ENCODE measurements at places on chromosomes 12 and 14.

- DNase-seq, result no peak
Measured at GRCh38 chr12:23893611-23894010, 55.9 kb downstream of the SOX5 start.

- peak; percentile 95 for DNase-seq
Measured at GRCh38 chr12:68406134-68406576, 74.0 kb upstream of the MDM1 start.

DNA sequence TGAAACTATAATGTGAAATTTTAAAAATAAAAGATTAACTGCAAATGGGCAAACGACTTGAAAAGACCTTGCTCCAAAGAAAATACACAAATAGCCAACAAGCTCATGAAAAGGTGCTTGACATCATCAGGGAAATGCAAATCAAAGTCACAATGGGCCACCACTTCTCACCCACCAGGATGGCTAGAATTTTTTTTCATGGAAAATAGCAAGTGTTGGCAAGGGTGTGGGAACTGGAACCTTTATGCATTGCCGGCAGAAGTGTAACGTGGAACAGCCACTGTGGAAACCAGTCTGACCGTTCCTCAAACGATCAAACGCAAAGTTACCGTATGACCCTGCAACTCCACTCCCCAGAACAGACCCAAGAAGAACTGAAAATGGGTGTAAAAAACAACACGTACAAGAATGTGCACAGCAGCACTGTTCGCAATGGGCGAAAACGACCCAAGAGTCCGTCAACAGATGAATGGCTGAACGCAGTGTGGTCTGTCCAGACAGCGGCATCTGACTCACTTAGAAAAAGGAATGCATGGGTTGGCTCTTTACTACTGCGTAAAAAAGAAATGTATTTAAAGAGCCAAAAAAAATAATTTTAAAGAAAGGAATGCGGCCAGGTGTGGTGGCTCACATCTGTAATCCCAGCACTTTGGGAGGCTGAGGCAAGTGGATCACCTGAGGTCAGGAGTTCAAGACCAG lies 40.2 kb downstream of the SCARB1 start:
- no peak for DNase-seq

DNA sequence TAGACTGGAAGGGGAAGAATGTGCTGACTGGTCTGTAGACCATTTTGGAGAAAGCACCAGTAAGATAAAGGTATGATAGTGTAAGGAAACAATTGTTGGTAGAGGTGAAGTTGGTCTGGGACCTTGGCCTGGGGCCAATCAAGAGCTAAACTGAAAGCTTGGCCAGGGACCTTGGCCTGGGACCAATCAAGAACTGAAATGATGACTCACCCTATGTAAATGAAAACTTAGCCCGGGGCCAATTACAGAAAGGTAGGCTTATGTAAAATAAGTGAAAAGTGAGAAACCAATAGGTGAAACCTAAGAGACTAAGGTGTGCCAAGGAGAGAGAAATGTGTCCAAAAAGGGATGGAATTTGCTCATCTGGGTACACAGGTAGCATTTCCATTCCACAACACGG lies 776.0 kb downstream of the C12orf50 start:
- DNase-seq, result no peak

DNA sequence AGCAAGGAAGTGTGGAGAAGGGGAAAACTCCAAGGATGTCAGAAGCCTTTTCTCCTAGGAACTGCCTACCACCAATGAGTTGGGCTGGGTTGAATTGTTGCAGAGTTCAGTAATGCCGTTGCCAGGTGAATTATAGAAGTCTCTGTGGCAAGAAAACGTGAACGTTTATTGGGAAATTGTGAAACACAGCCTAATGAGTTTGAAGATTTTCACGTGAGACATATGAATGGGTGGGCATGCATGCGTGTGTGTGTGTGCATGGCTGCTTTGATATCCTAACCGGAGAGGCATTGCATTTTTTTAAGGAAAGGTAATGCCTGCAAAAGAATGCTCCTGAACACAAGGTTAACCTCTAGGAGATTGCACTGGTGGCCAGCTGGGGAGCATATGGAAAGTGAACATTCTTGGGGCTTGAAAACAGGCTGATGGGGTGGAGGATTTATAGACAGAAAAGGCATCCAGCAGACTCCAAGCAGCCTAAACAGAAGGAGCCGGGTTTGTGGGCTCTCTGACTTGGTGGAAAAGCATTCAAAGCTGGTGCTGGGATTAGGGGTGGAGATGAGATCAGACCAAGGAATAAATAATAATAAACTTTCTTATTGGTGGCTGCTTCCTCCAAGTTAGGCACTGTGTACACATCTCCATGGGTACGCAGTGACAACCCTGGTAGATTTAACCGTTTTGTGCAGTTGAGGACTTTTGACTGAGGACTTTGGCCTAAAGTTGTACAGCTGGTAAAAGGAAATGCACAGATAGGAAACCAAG lies 67.8 kb downstream of the NTF3 start:
- no peak for DNase-seq

- DNase-seq, result no peak
Measured at GRCh38 chr12:3293446-3294161, 197.4 kb upstream of the PRMT8 start.

- DNase-seq, result no peak
Measured at GRCh38 chr12:27284751-27285150, 40.7 kb downstream of the STK38L start.

GRCh38 chr12:53652366-53652765 lies 23.5 kb downstream of the ATP5MC2 start:
- no peak for DNase-seq

DNA sequence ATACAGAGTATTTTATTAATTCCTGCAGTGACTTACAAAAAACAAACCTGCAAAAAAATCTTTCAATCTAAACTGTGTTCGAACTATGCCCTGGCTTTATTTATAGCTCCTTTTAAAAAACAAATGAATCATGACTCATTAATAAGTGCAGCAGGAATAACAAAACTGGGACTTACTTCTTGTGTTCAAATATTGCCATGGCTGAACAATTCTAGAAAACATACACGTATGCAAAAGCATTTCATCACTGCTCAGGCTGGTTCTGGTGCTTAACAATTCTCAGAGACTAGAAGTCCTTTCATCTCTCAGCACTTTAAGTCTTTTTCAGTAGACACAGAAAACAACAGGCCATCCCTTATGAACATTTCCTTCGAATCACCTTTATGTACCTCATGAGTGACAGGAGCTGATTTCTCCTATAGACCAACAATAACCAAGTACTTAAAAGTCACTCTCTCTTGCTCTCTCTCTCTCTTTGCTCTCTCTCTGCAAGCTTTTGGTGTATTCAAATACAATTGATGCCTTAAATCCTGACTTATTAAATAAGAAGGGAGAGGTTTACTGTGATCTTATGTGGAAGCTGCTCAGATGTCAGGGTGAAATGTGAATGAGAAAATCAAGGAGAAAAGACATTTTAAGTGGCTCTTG lies 268.8 kb downstream of the TTC8 start:
- DNase-seq, result no peak

- DNase-seq, result peak; percentile 57
Measured at GRCh38 chr14:95253039-95253630, 66.6 kb downstream of the CLMN start.

GRCh38 chr12:69648476-69648875 lies 37.8 kb upstream of the LRRC10 start:
- no peak for DNase-seq

DNA sequence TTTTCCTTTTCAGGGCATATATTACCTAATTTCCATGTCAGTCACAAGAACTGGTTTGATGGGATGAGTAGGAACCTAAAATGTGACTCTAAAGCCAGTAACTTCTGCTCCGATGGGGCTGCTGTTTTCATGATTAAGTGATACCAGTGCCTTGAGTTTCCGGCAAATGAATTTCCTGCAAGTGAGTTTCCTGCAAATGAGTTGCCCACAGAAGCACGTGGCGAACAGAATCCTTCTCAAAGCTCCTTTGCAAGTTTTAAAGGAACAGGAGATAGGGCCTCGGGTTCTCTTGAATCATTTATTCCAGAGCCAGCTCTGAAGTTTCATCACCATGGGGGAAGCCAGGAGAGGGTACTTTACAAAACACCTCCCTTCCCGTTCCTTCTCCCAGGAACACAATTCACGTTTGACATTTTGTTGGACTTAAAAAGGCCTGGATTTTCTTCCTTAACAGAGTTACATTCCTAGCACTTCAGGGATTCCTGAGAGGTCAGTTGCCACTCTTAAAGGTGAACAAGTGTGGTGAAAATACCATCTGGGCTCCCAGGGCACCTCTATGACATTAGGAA lies 2.2 kb upstream of the PPTC7 start:
- DNase-seq, result no peak

- DNase-seq, result no peak
Measured at GRCh38 chr12:111276146-111276545, 92.7 kb downstream of the PHETA1 start.

- peak; percentile 74 for DNase-seq
Measured at GRCh38 chr14:68655021-68655831, 137.6 kb downstream of the ZFP36L1 start.

DNA sequence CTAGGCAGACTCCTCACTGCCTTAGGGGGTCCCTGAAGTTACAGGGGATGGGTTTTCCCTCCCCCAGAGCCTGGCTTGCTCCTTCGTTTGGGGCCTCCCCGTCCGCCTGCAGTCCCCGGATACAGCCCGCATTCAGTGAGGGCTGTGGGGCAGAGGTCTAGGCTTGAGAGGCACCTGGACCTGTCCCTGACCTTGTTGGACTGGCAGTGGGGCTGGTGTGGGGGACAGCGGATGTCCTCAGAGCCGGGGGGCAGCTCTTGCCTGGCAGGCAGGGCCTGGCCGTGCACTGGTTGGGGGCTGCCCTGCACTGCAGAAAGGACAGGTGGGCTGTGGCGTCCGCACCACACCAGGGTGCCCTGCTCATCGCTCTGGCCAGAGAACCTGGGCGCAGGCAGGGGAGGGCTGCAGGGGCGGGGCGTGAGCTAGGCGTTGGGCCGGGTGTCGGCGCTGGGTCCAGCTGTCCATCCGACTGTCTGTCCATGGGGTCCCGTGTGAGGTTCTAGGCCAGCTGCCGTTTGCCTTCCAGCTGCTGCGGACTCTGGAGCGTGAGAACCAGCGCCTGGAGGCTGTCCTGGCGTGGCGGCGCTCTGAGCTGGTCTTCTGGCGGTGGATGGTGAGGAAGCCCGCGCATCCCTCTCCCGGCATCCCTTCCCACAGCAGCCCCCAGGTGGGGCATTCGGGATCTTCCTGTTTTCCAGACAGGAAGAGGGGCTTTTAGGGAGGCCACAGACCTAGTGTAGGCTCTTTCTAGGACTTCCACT lies 6.0 kb downstream of the TEDC1 start:
- no peak for DNase-seq

DNA sequence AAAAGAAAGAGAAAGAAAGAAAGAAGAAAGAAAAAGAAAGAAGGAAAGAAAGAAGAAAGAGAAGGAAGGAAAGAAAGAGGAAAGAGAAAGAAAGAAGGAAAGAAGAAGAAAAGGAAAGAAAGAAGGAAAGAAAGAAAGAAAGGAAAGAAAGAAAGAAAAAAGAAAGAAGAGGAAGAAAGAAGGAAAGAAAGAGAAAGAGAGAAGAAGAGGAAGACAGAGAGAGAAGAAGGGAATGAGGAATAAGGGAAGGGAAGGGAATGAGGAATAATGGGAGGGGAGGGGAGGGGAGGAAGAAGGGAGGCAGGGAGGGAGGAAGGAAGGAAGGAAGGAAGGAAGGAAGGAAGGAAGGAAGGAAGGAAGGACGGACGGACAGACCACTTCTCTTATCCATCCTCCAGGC lies 246.9 kb downstream of the ADAMTS20 start:
- DNase-seq, result no peak

- no peak for DNase-seq
Measured at GRCh38 chr14:88040146-88040545, 35.2 kb downstream of the GPR65 start.

- peak; percentile 49 for DNase-seq
Measured at GRCh38 chr12:31015215-31015614, 58.4 kb upstream of the DDX11 start.

GRCh38 chr12:109269428-109269827 lies 39.7 kb downstream of the FOXN4 start:
- no peak for DNase-seq

GRCh38 chr14:56569174-56569573 lies 10.4 kb upstream of the TMEM260 start:
- no peak for DNase-seq

GRCh38 chr12:26251600-26251999 lies 56.2 kb downstream of the SSPN start:
- no peak for DNase-seq

GRCh38 chr12:95022477-95022876 lies 19.0 kb upstream of the NDUFA12 start:
- DNase-seq, result no peak

DNA sequence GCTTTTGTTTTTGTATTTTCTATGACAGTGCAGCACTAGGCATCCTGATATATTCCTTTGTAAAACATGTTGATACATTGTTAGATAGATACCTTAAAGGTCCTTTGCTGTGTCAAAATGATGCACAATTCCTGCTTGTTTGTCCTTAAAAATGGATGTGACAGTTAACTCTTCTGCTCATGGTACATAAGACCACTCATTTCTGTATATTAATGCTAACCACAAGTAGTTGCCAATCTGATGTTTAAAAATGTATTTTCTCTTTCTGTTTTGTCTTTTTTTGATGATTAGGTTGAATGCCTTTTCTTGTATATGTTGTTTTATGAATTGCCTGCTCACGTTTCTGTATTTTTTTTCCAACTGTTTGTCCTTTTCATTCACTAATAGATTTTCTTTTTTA lies 35.1 kb downstream of the ATF7IP start:
- no peak for DNase-seq

DNA sequence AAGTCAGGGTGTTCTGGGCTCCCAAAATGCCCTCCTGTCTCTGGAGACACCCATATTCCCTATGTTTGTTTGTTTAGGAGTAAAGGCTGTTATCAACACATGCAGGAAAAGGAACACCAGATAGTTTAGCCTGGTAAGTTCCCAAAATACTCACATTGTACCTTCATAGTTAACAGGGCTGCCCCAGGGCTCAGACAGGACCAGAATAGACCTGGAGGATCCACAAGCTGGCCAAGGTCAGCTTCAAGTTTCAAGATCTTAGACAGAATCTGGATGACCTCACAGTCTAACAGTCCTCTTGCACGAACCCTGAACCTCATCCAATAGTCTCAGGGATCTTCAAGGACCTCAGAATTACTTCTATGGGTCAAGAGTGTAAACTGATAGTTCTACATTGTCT lies 18.1 kb upstream of the HSP90B1 start:
- no peak for DNase-seq
